ENCODE measurements at places on chromosomes 1 and 21.
A peak's percentile ranks its signal among the peaks of the same experiment; 100 is the strongest.

DNA sequence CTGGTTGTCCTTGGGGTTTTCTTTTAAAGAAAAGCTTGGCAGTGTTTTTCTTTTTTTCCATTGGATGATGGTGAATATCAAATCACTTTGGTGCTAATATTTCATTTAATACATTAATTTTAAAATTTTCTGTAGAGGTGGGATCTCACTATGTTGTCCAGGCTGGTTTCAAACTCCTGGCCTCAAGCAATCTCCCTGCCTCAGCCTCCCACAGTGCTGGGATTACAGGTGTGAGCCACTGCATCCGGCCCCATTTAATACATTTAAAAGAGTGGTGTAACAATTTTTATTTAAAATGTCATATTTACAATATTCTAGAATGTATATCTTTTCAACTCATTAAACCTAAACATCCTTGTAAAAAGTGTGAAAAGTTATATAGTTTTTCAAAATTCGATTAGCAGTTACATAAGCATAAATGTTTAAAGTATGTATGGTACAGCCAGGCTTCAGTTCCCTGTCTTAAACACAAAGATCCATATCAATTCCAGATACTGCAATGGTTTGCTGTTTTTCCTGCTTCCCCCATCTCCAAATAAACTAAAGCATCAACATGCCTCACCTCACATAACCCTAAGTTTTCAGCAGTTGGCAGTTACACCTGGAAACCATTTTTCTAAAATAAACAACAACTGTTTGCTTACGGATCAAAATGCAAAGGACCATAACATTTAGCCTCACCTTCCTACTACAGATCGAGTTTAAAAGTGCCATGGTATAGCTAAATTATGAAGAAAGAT lies 8.9 kb upstream of the LGALS8 start:
- DNase-seq: no peak

DNA sequence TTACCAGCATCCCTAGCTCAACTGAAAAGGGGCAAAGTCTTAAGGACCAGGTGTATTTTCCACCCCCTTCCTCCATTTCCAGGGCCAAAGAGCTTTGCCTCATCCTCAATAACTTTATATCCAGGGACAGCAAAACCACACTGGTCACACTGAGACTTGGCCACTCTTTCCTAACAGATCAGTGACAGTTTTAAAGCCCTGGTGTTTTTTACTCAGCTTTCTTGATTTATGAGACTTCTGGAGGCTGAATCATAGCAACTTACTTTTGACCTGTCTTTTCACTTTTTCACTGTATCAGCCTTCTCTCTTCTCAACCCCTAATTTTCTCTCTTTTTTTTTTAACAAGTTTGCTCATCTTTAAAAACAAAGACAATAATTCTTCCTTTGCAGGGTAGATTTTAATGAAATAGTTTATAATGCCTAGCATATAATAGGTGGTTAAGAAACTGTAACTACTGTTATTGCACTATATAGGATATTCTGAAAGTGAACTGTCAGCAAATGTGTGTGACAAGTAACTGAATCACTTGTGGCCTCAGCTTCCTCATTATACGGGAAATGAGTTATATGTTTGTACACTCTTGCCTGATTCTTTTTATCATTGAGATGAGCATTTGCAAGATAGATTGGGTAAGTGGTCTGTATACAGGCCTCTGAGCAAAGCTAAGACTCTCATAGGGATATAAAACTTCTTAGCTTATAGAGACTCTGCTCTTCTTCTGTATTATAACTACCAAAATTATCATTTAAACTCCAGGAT lies 19.7 kb upstream of the DYNLT5 start:
- DNase-seq: peak; percentile 77

- DNase-seq: no peak
Observed at GRCh38 chr21:41350436-41351155, 11.2 kb upstream of the MX2 start.

DNA sequence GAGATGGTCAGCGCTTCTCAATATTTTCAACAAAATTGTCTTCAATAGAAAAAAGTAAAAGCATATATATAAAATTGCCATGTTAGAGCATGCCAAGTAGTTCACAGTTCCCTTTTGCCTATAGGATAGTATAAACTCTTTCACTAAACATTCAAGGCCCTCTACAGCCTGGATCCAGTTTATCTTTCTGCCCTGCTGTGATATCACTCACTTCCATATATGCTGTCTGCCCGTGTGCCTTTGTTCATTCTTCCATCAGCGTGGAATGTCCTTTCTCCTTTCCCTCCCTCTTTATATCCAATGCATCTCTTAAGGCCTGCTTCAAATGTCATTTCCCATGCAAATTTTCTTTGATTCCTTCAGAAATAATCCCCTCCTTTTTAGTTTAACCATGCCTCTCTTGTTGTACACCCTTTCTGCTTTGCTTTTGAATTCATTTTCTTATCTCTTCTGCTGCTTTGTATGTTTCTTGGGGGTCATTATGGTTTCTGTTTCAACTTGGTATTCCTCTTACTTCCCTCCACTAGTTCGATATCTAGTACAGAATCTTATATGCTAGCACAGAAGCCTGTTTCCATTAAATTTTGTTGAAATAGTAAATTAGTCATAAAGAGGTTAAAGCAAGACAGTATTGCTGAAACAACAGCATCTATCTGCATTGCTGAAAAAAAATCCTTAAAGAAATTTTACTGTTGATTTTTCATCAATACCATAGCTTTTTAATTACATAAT lies 44.7 kb downstream of the XCL2 start:
- no peak for DNase-seq

DNA sequence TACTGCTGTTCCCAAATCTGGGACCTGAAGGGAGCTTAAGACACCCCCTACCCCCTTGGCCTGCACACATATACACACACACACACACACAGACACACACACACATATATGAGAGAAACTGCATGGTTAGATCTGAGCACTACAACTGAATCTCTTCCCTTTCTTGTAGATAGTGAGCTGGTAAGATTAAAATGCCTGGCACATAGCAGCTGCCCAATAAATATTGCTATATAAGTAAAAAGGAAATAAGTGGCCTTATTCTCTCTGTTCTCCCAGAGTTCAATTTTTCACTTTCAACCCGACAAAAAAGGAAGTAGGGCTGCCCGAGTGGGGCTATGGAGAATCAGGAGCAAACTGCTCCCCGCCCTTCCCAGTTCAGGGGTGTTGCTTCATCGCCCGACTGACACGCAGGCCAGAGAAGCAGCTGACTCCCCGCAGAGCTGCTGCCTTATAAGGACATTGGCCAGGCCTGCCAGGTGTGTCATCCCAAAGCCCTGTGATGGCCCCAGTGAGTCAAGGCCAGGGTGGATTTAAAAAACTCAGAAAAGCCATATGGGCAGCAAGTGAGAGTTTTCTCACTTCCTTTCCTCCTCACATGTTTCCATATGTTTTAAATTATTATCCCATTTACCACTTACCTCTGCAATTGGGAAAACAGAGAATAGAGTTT lies 106.5 kb upstream of the SLC44A3 start:
- peak; percentile 98 for DNase-seq

DNA sequence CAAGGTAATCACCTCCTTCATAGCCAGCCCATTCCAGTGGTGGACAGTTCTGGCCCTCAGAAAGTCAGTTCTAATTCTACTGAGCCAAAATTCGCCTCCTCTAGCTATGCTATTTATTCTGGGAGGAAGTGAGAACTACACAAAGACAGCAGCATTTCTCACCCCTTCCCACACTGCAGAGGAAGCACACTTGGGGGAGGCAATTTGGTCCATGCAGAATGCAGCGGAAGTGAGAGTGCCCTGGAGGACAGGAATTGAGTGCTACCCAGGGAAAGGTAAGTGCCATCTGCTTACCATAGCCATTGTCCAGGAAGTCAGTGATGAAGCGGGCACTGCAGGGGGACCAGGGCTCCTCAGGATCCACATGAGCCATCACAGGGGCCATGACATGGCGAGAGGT lies 3.7 kb downstream of the ADAMTS4 start:
- DNase-seq: no peak

- no peak for DNase-seq
Observed at GRCh38 chr21:30256100-30256499, 26.6 kb downstream of the KRTAP24-1 start.

- DNase-seq: peak; percentile 73
Observed at GRCh38 chr1:53393325-53393792, 65.5 kb upstream of the LRP8 start.

DNA sequence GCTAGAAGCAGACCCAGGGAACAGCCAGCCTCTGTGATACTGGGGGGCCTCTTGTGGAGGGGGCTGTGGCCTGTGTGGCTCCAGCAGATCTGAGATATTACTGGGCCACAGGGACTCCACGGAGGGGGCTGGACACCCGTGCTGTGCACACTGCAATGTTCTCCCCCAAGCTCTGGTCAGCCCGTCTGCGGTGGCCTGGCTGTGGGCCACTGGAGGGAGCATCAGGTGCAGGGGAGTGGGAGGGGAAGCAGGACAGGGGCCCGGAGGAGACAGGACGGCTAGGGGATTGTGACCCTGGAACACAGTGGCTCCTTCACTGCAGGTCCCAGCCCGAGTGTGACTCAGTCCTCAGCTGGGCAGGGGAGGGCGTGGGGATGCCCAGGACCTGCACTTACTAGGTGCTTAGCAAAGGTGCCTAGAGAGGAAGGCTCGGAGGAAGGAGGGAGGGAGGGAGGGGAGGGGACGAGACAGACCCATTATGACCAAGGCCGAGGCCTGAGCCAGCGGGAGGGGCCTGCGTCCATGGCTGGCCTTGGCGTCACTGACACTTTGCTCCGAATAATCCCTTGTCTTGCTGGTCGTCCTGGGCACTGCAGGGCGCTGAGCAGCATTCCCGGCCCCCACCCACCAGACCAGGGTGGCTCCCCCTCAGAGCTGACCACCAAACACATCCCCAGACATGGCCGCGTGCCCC lies 44.2 kb downstream of the PRDM16 start:
- no peak for DNase-seq

- DNase-seq: peak; percentile 62
Observed at GRCh38 chr1:21124846-21125245, 51.9 kb downstream of the EIF4G3 start.

DNA sequence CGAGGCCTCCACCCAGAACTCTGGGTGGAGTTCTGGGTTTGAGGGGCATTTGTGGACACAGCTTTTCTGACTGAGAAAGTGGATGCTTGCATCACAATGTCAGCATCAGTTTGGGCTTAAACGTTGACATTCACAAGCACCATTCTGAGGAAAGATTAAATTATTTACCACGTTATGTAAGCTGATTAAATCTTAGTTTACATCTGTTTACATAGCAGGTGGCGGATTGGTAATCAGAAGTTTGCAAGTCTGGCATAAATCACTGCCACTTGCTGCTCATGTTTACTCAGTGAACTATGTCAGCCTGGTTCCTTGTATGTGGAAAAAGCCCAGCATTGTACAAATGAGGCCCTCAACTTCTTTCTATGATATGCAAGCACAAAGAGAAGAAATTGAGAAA lies 310.1 kb downstream of the PAPPA2 start:
- no peak for DNase-seq

DNA sequence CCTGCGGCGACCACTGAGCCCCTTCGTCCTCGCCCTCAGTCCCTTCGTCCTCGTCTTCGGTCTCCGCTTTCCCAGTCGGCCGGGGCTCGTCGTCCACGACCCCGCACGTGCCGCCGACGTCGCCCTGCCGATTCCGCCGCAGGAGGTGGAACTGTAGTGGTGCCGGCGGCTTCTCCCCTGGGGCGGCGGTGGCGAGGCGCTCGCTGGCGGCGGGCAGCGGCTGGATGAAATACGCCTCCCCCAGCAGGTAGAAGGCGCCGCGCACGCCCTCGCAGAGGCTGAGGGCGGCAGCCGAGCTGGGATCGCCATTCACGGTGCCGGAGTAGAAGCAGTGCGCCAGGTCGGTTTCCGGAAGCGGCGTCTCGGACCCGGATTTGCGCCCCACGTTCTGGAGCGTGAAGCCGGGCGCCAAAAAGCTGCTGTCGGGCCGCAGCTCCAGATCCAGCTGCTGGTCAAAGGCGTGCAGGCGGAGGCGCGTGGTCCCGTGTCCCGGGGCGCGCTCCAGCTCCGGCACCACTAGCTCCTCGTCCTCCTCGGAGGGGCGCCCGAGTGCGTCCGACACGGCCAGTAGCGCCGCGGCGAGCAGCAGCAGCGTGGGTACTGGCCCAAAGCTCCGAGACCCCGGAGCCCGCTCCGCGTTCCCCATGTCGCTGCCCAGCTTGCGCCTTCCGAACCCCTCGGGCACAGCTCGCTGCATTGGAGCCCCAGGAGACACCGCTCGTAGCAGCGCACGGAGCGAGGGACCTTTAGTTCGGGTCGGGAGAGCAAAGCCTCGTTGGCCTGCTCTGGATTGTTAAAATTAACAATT lies 747 bp downstream of the ADAMTS1 start:
- peak; percentile 58 for DNase-seq

All from ELR (cell line).